ENCODE measurements at places on chromosomes 2 and 18.

- no peak for DNase-seq
Measured at GRCh38 chr2:23591111-23591510, 206.1 kb downstream of the KLHL29 start.

GRCh38 chr18:49486953-49487710 lies at the start of gene C18orf32:
Gene C18orf32, minus strand, starts transcription at chr18:49487234. Its CDS starts 3,486 bp downstream, at chr18:49483748.
- DNase-seq = peak; percentile 88

GRCh38 chr2:203804070-203804469 lies 63.5 kb upstream of the CTLA4 start:
- DNase-seq = no peak

DNA sequence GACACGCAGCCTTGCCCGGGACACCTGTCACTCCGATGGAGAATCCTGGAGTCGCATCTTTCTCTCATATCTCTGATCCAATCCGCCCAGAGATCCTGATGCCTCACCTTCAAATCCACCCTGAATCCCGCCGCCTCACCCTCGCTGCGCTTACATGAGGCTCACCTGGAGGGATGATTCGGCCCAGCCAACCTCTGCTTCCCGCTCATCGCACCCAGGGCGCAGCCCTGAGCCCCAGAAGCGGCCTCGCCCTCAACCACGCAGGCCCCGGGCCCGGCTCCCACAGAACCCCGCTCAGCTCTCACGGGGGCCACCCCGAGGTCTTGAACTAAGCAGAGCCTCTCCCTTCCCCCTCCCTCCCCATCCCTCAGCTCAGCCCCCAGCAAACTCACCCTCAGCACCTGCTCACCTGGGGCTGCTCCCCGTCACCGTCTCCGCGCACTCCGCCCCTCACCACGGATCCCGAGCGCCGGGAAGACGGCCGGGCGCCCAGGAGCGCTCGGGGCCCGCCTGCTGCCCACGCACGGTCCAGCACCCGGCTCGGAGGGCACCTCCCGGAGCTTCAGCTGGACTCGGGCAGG lies 160.0 kb downstream of the NDUFA10 start:
- DNase-seq = no peak

- no peak for DNase-seq
Measured at GRCh38 chr2:65053199-65053598, 3.0 kb upstream of the CEP68 start.

- DNase-seq = no peak
Measured at GRCh38 chr2:227623226-227623625, 5.9 kb downstream of the SCYGR4 start.

DNA sequence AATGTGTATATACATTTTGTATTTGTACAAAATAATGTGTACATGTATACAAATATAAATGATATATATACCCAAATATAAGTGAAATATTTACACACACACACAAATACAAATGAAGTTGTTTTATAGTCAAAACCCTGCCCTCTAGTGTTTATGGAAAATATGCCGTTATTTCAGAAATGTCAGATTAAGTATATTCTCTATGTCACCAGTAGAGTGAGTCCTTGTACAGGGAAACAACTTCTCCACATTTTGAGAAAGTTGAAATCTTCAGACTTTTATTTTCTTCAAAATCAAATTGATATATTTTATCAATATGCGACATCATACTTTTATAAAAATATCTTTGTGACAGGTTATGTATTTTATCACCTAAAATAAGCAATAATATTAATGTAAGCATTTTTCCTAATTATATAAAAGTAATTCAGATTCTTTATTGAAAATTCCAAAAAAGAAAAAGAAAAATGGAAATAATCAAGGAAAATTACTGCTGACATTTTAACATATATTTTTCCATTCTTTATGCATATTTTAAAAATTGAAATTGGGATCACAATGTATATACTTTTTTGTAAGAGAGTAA lies 22.4 kb downstream of the ARL6IP6 start:
- peak; percentile 41 for DNase-seq

GRCh38 chr2:149507974-149508373 lies 79.6 kb downstream of the MMADHC start:
- no peak for DNase-seq

DNA sequence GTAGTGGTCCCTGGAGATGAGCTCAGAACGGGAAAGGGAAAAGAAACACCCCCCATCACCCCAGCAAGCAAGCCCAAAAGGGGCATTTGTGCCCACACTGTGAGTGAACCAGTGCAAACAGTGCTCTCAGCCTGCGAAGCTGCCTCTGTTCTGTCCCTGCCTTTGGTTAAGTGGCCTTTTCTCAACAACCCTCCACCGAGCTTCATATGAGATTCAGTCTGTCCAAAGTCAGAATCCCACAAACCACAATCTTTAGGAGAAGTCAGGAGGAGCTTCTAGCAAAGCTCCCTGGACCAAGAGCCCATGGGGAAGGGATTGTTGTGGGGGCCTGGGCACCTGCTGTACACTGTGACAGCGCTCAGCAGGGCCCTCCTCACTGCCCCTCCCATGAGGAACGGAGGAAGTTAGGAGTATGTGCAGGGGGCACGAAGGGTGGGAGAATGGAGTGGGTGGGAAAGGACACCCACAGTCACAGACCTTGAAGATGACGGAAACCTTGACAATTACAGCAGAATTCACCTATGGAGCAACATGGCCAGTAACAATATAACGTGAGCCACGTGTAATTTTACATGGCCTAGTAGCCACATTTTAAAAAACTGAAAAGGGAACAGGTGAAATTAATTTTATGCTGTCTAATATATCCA lies 119.5 kb downstream of the SMAD7 start:
- no peak for DNase-seq

DNA sequence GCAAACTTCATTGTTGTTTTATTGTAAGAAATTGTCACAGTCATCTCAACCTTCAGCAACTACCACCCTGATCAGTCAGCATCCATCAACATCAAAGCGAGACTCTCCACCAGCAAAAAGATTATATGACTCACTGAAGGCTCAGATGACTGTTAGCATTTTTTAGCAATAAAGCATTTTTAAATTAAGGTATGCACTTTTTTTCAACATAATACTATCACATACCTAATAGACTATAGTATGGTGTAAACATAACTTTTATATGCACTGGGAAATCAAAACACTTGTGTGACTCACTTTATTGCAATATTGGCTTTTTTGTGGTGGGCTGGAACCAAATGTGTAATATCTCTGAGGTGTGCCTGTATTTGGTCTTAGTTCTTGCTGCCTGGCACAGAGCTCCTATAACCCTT lies 15.6 kb downstream of the SCN1A start:
- no peak for DNase-seq

DNA sequence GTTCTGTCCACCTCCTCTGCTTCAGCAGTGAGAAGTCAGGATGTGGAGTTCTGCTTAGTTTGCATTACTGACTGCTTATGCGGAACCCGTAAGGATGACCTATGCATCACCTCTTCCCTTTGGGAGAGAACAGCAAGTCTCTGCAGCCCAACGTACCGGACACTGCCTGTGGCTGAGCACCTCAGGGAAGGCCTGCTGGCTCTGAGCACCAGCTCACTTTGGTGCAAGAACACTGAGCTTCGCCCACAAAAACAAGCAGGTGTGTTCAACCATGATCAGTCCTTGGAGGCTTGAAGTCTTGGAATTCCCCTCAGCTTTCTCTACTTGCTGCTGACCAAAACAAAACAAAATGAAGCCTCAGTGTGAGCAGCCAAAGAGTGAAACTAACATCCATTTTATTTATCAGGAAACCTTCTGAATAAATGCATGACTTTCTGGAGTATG lies 52.7 kb upstream of the NCK2 start:
- DNase-seq = no peak

GRCh38 chr2:15724235-15724634 lies 132.6 kb downstream of the DDX1 start:
- no peak for DNase-seq

DNA sequence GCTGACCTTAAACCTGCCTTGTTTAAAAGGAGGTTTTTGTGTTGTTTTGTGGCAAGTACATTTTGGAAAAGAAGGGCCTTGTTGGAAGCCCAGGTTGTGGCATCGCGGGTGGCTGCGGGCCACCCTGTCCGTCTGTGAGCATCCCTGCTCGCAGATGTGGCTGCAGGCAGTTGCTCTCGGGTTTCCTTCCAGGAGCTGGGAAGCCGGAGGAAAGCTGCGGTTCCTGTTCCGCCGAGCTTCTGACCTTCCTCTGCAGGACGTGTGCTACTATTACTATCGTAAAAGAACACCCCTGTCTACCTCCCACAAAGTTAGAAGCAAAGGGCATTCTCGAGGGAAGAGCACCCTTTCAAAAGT lies 766 bp downstream of the MFF start:
- DNase-seq = peak; percentile 39

GRCh38 chr2:162072181-162072702 lies 1.8 kb downstream of the DPP4 start:
- DNase-seq = no peak

GRCh38 chr18:49933530-49934128 lies 120.3 kb upstream of the ACAA2 start:
- no peak for DNase-seq

DNA sequence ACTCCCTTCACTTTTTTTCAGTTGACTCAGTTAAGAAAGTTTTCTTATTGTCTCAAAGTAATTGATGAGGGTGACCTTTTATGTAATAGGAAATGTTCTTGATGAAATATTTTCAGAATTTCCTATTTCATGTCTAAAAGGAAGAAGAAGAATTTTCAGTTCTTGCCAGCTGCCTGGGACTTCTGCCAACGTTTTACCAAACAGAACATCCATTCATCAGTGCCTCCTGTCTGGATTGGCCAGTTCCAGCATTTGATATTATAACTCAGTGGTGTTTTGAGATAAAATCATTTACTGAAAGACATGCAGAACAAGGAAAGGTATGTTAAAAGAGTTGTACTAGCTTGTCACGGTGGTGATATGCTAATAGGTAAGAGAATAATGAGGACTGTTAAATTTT lies 104.7 kb upstream of the MYO3B start:
- no peak for DNase-seq

DNA sequence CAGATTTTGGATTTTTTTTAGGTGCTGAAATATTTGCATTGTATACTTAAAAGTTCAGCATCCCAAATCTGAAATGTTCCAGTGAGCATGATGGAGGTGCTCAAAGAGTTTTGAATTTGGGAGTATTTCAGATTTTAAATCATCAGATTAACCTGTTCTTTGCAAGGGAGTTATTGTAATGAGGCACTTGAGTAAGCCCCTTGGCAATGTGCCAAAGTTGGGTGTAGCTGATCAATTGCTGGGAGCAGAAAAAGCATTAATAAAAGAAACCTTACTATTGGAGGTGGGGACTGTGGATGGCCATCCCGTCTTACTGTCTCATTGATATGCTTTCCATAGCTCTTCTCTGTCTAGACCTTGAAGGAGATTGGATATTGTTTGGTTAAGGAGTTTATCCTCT lies 28.3 kb downstream of the MALT1 start:
- DNase-seq = no peak

- peak; percentile 34 for DNase-seq
Measured at GRCh38 chr2:179237209-179237946, 27.3 kb downstream of the SESTD1 start.

DNA sequence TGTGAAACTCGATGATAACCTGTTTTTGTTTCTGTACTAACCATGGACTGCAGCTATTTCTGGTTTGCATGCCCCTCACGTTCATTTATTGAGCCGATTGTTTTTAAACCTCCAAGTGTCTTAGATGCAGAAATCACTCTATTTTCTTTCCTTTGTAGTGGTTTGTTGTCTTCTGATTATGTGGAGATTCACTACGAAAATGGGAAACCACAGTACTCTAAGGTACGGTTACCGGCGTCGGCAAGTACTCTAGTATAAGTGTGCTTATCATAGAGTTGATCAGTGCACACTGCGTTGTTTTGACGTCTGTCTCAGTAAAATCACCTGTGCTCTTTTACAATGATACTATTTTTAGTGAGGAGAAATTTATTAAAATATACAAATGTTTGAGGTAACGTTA lies 87.4 kb downstream of the ADAM23 start:
- DNase-seq = no peak

- DNase-seq = no peak
Measured at GRCh38 chr2:28952836-28953211, 28.3 kb upstream of the TOGARAM2 start.

DNA sequence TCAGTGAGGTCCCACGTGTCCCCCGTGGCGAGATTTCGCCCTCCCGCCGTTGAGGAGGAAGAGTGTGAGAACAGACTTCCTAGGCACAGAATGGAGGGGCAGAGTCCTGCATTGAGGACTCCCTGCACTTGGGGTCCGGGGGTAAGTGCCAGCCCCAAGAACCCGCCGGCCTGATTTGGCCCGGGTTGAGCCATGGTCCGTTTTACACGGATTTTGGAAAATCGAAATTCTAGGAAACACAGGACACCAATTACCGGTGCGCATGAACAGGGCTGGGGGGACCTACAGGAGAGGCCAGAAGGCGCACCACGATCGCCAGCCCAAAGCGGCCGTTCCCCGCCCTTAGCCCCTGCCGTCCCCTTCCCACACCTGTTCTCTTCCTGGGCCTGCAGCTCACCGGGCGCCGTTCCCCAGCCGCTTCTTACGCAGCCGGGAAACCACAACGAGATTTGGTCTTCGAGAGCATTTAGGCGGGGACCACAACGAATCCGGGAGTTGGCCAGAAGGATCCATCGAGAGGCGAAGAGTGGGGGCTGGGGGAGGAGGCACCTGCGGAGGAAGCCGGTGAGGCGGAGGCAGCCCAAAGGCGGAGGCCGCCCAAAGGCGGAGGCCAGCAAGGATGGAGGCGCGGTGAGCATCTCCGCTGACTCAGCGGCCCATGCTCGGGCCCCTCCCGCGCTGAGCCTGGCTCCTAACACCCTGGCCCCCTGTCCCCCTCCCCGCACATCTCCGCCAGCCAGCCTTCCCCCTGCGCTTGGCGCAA lies 464 bp upstream of the TLX2 start:
- peak; percentile 19 for DNase-seq

GRCh38 chr2:5242751-5243150 lies 449.4 kb upstream of the SOX11 start:
- DNase-seq = no peak

GRCh38 chr18:70468861-70469547 lies 180.2 kb downstream of the SOCS6 start:
- no peak for DNase-seq

DNA sequence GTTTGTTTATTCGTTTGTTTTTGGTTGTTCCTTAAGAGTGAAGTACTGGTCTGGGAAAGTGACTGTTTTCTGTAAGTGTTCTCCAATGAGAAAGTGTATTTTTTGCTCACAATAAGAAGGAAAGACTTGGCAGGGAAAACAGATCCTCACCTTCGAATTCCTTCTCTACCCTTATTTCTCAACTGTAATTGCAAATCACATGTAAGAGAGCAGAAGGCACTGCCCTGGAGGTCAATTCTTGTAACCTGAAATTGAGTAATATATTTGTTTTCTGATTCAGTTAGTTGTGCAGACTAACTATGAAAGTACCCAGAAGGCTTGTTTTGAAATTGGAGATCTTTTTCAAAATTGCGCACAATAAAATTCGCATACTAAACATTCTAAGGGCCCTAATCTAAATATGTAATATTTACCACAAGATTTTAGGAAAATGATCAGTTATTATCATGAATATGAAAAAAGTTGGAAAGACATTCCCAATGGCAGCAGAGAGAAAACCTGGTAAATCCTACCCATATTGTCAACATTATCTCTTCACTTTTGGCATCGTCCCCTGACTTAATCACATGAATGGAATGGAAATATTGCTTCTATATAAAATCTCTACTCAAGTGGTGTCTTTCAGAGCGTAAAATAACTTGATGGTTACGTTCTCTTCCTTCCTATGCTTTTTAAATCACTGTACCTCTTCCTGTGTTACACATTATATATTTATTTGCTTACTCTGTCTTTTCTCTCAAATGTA lies 24.1 kb downstream of the TFPI start:
- no peak for DNase-seq

All from NCI-H748 treated with DMSO at 0.1 percent for 48 hours (cell line).